ENCODE measurements at places on chromosomes 5 and 9. TPM values are rescaled to one million over a fixed set of nuclear protein-coding genes. Genes with fewer than 3 reads are reported as not detected.

The KIAA0825 gene
- 3.9 TPM for total RNA-seq

The QRFP gene
- total RNA-seq = not detected

The SPINK4 gene
- not detected for total RNA-seq

The SLC12A7 gene
- 138 TPM for total RNA-seq

The SLCO6A1 gene
- not detected for total RNA-seq

The NOL6 gene
- total RNA-seq = 28.6 TPM

The SLC6A7 gene
- total RNA-seq = not detected

The PAEP gene
- total RNA-seq = 3.0 TPM

The NKD2 gene
- total RNA-seq = 22.1 TPM

The SHOC1 gene
- not detected for total RNA-seq

The SKP2 gene
- total RNA-seq = 9.3 TPM

The CAMK2A gene
- total RNA-seq = 1.0 TPM

The SPAAR gene
- 31.4 TPM for total RNA-seq

The RXRA gene
- total RNA-seq = 69.5 TPM

GRCh38 chr9:131447600-131447999, 53.7 kb downstream of the PRRC2B start:
- no peaks in the 10 kb centered on the region for H3K27me3 ChIP-seq
- no peaks in the 10 kb centered on the region for H3K4me1 ChIP-seq
- no peak overlapping the region for H3K27ac ChIP-seq
- no peak overlapping the region for H3K4me3 ChIP-seq
- no peak for DNase-seq

DNA sequence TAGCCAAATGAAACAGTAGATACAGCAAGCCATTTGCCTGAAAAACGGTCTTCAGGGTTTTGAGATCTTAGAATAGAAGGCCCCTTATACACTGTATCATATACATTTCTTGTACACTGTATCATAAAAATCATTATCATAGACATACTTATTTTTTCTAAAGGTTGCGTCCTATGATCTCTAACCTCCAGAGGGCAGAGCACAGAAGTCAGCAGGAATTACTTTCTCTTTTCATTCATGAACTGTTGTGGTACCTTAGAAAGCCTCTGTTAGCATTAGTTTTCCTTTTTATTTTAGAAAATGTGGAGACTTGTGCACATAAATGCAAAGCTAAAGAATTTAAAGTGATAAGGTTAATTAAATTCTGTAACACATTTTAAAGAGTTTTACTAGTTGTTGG, 115.4 kb downstream of the OXCT1 start:
- no peaks in the 10 kb centered on the region for H3K27me3 ChIP-seq
- no peak for DNase-seq
- H3K4me3 ChIP-seq = no peak overlapping the region
- no peaks in the 10 kb centered on the region for H3K36me3 ChIP-seq

- H3K27me3 ChIP-seq = no peaks in the 10 kb centered on the region
- H3K4me3 ChIP-seq = peak overlapping the region; percentile 65
- DNase-seq = peak; percentile 34
- peak overlapping the region; percentile 92 for H3K27ac ChIP-seq
Observed at GRCh38 chr9:111037708-111038330, 451 bp downstream of the LPAR1 start.

DNA sequence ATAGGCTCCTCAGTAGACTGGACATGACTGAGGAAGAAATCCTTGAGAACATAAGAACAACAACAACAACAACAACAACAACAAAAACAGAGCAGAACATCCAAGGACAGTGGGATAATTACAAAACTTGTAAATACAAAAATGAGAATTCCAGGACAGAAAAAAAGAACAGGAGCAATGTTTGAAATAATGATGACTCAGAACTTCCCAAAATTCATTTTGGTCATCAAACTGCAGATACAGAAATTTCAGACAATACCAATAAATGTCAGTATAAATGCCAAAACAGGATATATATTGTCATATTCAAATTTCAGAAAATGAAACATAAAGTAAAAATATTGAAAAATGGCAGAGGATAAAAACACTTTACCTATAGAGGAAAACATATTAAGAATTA, 259.0 kb downstream of the TRIM36 start:
- no peaks in the 10 kb centered on the region for H3K27me3 ChIP-seq
- no peak for DNase-seq
- H3K4me1 ChIP-seq = no peaks in the 10 kb centered on the region
- no peak overlapping the region for H3K4me3 ChIP-seq
- no peaks in the 10 kb centered on the region for H3K36me3 ChIP-seq

GRCh38 chr5:179833056-179833708, 12.5 kb downstream of the SQSTM1 start:
- no peak overlapping the region for H3K27ac ChIP-seq
- H3K27me3 ChIP-seq = no peaks in the 10 kb centered on the region
- no peak overlapping the region for H3K4me3 ChIP-seq

- no peaks in the 10 kb centered on the region for H3K36me3 ChIP-seq
- no peak overlapping the region for H3K27ac ChIP-seq
- H3K4me3 ChIP-seq = no peak overlapping the region
- DNase-seq = no peak
- no peaks in the 10 kb centered on the region for H3K27me3 ChIP-seq
- no peaks in the 10 kb centered on the region for H3K4me1 ChIP-seq
Observed at GRCh38 chr9:13614060-13614459, 334.6 kb upstream of the MPDZ start.

GRCh38 chr9:4491626-4491975, 1.3 kb downstream of the SLC1A1 start:
- H3K4me3 ChIP-seq = peak overlapping the region; percentile 49
- peak overlapping the region; percentile 66 for H3K27ac ChIP-seq
- DNase-seq = peak; percentile 26
- no peaks in the 10 kb centered on the region for H3K36me3 ChIP-seq

DNA sequence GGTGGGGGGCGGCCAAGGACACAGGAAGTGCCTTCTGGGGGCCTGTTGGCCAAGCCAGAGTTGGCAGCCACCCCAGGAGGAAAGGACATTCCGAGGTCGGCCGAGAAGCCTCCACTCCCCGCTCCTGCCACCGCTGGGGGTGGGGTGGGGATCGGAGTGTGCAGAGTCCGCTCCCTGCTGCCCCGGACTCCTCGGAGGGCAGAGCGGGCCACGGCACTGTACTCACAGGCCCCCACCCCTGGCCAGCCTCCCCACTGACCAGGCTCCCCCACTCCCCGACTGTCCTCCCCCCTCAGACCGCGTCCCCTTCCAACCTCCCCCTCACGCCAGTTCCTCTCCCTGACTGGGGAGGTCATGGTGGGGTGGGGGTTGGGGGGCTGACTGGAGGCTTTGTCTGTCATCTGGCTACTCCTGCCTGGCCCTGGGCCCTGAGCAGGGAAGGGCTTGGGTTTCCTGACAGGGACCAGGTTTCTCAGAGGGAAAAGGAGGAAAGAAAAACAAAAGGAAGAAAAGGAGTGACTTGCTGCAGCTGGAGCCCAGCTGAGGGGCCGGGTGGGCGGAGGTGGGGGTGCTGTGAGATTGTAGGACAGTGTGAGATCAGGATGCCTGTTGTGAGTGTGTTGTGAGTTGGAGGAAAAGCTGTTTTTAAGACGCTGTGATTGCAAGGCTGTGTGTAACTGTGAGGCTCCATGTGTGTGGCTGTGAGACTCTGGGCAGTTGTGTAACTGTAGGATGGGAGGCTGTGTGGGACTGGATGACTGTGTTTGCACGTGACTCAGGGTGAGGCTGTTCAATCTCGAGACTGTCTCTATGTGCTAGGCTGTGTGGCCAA, 29.7 kb downstream of the CNTFR start:
- no peak overlapping the region for H3K4me3 ChIP-seq
- no peak overlapping the region for H3K27ac ChIP-seq
- no peaks in the 10 kb centered on the region for H3K4me1 ChIP-seq
- no peak for DNase-seq

GRCh38 chr5:115430374-115430773, 114.2 kb downstream of the FEM1C start:
- no peaks in the 10 kb centered on the region for H3K36me3 ChIP-seq
- H3K4me1 ChIP-seq = peaks cover 6% of the 10 kb centered on the region
- no peak overlapping the region for H3K27ac ChIP-seq

DNA sequence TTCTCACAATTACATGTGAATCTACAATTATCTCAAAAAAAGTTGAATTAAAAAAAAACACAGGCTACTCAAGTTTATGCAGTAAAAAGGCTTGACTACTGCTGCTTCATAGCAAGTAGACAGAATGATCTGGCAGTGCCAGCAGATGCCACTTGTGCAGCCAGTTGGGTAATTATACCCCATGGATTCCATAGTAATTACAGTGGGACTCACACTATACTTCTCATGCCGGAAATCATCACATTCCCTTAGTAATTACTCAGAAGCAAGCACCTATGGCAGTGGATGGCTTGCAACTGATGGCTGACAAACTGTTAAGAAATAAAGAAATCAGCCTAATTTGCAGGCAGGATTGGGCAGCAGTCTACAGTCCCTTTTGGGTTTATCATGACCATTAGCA, 463.2 kb upstream of the KLF4 start:
- H3K4me1 ChIP-seq = no peaks in the 10 kb centered on the region
- DNase-seq = no peak
- no peak overlapping the region for H3K27ac ChIP-seq
- H3K4me3 ChIP-seq = no peak overlapping the region
- no peaks in the 10 kb centered on the region for H3K27me3 ChIP-seq

GRCh38 chr5:82873452-82873851, 203.7 kb downstream of the TMEM167A start:
- H3K27ac ChIP-seq = no peak overlapping the region
- DNase-seq = no peak
- H3K4me1 ChIP-seq = no peaks in the 10 kb centered on the region
- no peak overlapping the region for H3K4me3 ChIP-seq
- no peaks in the 10 kb centered on the region for H3K27me3 ChIP-seq
- H3K36me3 ChIP-seq = no peaks in the 10 kb centered on the region

DNA sequence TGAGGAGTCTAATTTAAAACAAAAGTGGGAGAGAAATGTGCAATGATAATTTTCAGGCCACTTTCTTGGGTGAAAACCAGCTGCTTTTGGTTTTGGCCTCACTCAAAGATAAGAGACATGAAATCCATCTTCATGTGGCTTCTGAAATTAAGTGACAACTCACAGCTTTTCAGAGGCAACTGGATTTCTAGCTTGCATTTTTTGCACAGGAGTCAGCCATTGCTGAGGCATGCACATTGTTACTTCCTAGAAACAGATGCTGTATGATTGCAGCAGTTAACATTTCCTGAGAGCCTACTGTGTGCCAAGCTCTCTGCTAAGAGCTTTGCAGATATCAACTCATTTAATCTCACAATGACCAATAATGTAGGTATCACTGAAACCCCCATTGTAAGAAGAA, 562.6 kb downstream of the NR2F1-AS1 start:
- H3K4me1 ChIP-seq = no peaks in the 10 kb centered on the region
- no peaks in the 10 kb centered on the region for H3K27me3 ChIP-seq
- no peaks in the 10 kb centered on the region for H3K36me3 ChIP-seq
- H3K27ac ChIP-seq = no peak overlapping the region
- DNase-seq = no peak

DNA sequence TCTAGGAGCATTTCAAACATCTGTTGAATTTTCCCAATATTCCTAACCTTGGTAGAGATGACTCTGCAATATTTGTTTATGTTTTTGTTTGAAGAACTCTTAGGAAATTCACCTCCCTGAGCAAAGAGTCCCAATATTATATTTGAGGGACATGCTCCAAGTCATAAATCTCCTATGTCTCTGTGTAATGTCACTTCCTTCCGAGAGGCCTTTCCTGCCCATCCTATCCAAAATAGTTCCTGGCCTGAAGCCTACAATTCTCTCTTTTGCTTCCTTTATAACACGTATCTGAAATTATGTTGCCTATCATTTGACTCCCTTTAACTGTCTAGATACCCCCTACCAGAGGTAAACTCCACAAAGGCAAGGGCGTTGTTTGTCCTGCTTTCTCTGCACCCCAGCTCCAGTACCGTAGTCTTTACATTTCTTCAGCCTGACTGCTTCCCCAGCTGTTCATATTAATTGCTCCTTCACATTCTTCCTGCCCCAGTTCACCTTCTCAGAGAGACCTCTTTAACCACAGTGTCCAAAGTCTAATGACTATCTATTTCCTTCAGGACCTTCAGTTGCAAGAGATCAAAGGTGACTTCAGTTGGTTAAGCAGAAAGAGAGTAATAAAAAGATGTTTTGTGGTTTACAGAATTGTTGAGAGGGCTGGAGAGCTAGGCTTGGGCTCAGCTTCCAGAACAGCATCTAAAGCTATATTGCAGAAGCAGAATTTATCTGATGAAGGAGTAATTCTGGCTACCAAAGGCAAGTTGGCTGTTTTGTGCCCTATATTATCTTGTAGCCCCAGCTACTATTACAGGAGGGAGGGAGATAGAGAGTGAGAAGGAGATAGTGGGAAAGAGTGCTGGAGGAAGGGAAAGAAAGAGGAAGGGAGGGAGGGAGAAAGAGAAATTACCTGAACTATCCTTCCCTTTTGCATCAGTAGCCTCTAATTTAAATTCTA, 109.3 kb upstream of the TMEM161B start:
- no peak overlapping the region for H3K4me3 ChIP-seq
- H3K27ac ChIP-seq = no peak overlapping the region
- DNase-seq = no peak
- no peaks in the 10 kb centered on the region for H3K36me3 ChIP-seq
- no peaks in the 10 kb centered on the region for H3K27me3 ChIP-seq
- H3K4me1 ChIP-seq = no peaks in the 10 kb centered on the region

- H3K36me3 ChIP-seq = no peaks in the 10 kb centered on the region
- no peaks in the 10 kb centered on the region for H3K4me1 ChIP-seq
- H3K27me3 ChIP-seq = no peaks in the 10 kb centered on the region
- H3K27ac ChIP-seq = no peak overlapping the region
Observed at GRCh38 chr5:108634617-108635288, 112.9 kb upstream of the FER start.

GRCh38 chr5:121421646-121422045, 430.0 kb upstream of the FTMT start:
- no peak for DNase-seq
- H3K4me3 ChIP-seq = no peak overlapping the region
- H3K27me3 ChIP-seq = no peaks in the 10 kb centered on the region
- no peaks in the 10 kb centered on the region for H3K4me1 ChIP-seq
- no peaks in the 10 kb centered on the region for H3K36me3 ChIP-seq

- no peaks in the 10 kb centered on the region for H3K36me3 ChIP-seq
- no peak for DNase-seq
- H3K4me1 ChIP-seq = no peaks in the 10 kb centered on the region
- H3K27me3 ChIP-seq = no peaks in the 10 kb centered on the region
Observed at GRCh38 chr5:148790545-148791333, 35.7 kb upstream of the ADRB2 start.

- H3K4me3 ChIP-seq = no peak overlapping the region
- H3K27ac ChIP-seq = no peak overlapping the region
- no peak for DNase-seq
- H3K4me1 ChIP-seq = no peaks in the 10 kb centered on the region
Observed at GRCh38 chr9:91407580-91408318, 15.9 kb downstream of the NFIL3 start.

- DNase-seq = no peak
- no peak overlapping the region for H3K4me3 ChIP-seq
- no peaks in the 10 kb centered on the region for H3K4me1 ChIP-seq
- H3K27me3 ChIP-seq = no peaks in the 10 kb centered on the region
Observed at GRCh38 chr5:56580864-56581263, 234.5 kb upstream of the MAP3K1 start.

GRCh38 chr9:93577975-93578682, 1.7 kb downstream of the PHF2 start:
- no peaks in the 10 kb centered on the region for H3K36me3 ChIP-seq
- H3K4me3 ChIP-seq = peak overlapping the region; percentile 87
- peak overlapping the region; percentile 90 for H3K27ac ChIP-seq

Measured in prostate gland (tissue), 2 donors.